ENCODE measurements at places on chromosomes 7 and 10.

- DNase-seq, result no peak
These were observed 71.5 kb upstream of the SMNDC1 start for GRCh38 chr10:110376021-110376766.

- no peak for DNase-seq
These were observed 30.6 kb upstream of the RHOBTB1 start for GRCh38 chr10:60974463-60975149.

- peak; percentile 50 for DNase-seq
These were observed 98.9 kb downstream of the KMT2C start for GRCh38 chr7:152336754-152337368.

GRCh38 chr10:77553966-77554365 lies 83.6 kb downstream of the KCNMA1 start:
- no peak for DNase-seq

GRCh38 chr10:80535671-80536360 lies 1.9 kb upstream of the SH2D4B start:
- DNase-seq, result peak; percentile 80

DNA sequence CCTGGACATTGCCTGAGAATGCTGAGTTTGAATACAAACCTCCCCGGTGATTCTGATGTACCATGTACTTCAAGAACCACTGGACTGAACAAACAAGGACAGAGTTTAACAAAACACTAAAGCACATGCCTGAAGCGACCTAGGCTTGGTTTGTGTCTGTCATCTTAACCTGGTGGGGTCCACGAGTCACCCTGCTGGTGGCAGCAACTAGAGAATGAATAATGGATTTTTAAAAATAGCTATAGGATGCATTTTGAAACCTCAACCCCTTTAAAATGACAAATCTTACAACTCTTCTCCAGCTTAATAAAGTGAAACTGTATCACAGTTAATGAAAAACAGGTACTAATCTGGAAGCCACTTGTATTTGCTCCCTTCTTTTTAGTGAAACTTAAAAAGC lies 25.2 kb downstream of the CDHR3 start:
- DNase-seq, result no peak

DNA sequence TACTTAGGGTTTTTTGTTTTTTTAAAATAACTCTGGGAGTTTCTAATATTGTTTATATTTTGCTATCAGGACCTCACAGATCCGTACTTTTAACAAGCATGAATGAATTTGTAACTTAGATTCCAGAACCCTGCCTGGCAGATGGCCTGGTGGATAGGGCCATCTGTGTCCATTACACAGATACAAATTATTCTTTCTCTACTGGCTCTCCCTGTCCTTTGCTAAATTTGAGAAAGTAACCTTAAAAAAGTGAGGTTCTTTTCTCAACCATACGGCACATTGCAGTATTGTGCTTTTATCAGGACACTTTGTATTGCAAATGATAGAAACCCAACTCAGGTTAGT lies 26.6 kb downstream of the LCOR start:
- no peak for DNase-seq

DNA sequence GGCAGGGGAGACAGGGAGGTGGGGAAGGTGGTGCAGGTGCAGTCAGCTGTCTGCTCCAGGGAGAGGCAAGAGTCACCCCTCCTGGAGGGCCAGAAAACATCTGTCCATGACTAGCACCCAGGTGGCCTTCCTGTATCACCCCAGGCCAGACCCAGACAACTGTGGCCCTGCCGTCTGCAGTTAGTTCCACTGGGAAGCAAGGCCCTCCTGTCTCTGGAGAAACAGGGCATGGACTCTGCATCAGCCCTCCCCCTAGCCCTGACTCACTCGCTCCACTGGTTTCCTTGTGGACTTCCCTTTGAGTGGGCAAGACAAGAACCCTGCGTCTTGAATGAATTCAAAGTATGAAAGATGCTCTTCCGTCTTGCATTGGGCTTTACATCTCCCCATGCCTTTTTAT lies 12.6 kb downstream of the TBATA start:
- no peak for DNase-seq

GRCh38 chr7:7416031-7416858 lies 119.4 kb downstream of the COL28A1 start:
- DNase-seq, result peak; percentile 22

- peak; percentile 46 for DNase-seq
These were observed at the start of gene MLXIPL for GRCh38 chr7:73623798-73624668. MLXIPL (minus strand) TSS chr7:73624522; CDS start chr7:73624492, 30 bp downstream.

GRCh38 chr10:72037811-72038210 lies 50.5 kb downstream of the SPOCK2 start:
- DNase-seq, result no peak

- DNase-seq, result no peak
These were observed 23.1 kb upstream of the BMPER start for GRCh38 chr7:33882040-33882837.

GRCh38 chr7:8360564-8361153 lies 72.8 kb upstream of the NXPH1 start:
- DNase-seq, result no peak

DNA sequence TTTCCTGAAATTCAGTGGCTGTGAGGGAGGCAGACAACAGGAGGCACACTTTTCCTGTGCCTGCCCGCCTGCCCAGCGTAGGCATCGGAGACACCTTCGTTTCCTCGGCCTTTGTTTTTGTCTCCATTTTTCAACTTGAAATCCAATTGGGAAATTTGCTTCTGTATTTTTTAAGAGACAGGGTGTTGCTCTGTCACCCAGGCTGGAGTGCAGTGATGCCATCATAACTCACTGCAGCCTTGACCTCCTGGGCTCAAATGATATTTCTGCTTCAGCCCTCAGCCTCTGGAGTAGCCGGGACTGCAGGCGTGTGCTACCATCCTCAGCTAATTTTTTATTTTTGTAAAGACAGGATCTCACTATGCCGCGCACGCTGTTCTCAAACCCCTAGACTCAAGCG lies 116.8 kb downstream of the CYTH3 start:
- DNase-seq, result no peak

DNA sequence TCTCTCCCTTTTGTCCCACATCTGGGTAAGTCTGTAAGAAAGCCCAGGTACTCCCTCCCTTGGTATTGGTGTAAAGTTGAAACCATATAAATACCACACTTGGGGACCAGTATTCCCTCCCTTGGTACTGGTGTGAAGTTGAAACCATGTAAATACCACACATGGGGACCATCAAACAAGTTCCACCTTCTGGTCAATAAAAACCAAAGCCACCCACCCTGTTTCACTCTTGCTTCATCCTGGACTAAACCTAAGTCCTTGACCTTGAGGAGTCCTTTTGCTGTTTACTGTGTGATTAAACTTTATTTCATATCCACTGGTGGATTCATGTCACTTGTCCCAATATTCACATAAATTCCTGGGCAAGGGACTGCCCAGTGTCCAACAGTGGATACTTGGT lies 8.4 kb downstream of the P4HA1 start:
- DNase-seq, result no peak

All from CD4-positive, alpha-beta T cell treated with Interleukin-12 subunit alpha and Interleukin-12 subunit beta, for 1 hour (primary cell).